NCI-H1436 (cell line): ENCODE measurements at places on chromosomes 1 and 21.

DNA sequence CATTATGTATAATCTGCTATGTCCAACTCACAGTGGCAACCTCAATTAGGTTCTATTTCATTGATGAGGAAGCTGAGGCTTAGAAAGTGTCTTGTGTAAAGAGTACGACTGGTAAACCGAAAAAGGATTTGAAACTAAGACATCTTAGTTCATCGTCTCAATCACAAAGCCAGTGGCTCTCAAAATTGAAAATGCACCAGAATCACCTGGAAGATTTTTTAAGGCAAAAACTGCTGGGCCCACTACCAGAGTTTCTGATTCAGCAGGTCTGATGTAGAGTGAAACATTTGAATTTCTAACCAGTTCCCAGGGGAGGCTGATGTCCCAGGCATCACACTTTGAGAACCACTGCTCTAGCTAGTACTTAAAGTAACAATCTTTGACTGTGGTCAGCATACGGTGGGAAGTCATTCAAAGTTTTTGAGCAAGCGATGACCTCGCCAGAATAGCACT lies 5.2 kb upstream of the LRRC53 start:
- DNase-seq, result no peak

DNA sequence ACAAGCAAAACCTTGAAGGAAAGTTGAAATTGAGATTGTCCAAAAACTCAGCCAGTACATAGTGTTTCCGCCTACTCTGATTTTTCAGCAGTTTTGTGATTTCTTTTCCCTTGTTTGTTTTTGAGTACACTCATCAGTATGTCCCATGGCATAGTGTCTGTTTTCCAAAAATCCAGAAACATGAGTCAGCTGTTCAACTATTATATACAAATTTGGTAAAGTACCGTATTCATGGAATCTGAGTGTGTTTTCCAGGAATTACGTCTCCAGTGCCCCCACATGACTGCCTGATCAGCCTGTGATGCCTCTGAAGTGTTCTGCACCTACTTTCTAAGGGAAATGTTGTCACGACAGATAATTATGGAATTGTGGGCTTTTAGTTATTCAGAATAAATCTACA lies 186.8 kb downstream of the LTN1 start:
- DNase-seq, result no peak

- DNase-seq, result no peak
These were observed 75.2 kb downstream of the RERE start for GRCh38 chr1:8742022-8742924.

GRCh38 chr1:223834660-223835263 lies 11.0 kb downstream of the TP53BP2 start:
- no peak for DNase-seq

DNA sequence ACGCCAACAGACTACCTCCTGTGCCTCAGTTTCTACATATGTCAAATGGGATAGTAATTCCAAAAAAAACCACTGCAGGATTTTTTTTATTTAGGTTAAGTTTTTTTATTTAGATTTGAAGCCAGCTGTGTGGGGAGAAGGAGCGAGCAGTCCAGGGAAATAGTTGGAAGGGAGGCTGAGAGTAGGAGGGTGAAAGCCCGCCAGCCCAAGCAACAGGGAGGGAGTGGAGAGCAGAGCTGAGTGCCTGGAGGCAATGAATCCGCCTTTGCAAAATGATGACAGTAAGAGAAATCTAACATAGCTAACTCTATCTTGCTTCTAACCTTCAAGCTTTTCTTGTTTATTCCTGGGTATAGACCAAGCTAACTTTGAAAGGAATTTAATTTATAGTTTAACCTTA lies 15.6 kb upstream of the C1orf198 start:
- no peak for DNase-seq
